ENCODE measurements at places on chromosomes 5 and 9.

GRCh38 chr9:113581865-113582697 lies 118.6 kb downstream of the RGS3 start:
- peak; percentile 58 for DNase-seq

GRCh38 chr9:4837261-4838188 lies 44.8 kb downstream of the RCL1 start:
- DNase-seq: no peak

DNA sequence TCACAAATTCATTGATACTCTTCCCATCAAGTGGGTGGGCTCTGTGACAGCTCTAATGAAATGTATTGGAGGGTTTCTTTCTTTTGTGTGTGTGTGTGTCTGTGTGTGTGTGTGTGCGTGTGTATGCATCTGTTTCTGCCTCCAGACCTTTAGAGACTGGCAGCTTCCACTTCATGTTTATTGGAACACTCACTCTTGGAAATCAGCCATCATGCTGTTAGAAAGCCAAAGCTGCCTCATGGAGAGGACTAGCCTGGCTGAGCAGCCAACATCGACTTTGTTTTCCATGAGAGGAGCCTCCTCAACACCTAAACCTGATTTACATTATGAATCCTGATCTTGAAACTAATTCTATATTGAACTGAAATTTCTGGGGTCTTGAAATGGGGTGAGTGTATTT lies 128.5 kb upstream of the FAM174A start:
- no peak for DNase-seq

GRCh38 chr5:178078197-178079010 lies 34.9 kb upstream of the N4BP3 start:
- no peak for DNase-seq

- no peak for DNase-seq
Observed at GRCh38 chr9:98450496-98450895, 195.0 kb upstream of the TBC1D2 start.

- no peak for DNase-seq
Observed at GRCh38 chr5:108634617-108635288, 112.9 kb upstream of the FER start.

DNA sequence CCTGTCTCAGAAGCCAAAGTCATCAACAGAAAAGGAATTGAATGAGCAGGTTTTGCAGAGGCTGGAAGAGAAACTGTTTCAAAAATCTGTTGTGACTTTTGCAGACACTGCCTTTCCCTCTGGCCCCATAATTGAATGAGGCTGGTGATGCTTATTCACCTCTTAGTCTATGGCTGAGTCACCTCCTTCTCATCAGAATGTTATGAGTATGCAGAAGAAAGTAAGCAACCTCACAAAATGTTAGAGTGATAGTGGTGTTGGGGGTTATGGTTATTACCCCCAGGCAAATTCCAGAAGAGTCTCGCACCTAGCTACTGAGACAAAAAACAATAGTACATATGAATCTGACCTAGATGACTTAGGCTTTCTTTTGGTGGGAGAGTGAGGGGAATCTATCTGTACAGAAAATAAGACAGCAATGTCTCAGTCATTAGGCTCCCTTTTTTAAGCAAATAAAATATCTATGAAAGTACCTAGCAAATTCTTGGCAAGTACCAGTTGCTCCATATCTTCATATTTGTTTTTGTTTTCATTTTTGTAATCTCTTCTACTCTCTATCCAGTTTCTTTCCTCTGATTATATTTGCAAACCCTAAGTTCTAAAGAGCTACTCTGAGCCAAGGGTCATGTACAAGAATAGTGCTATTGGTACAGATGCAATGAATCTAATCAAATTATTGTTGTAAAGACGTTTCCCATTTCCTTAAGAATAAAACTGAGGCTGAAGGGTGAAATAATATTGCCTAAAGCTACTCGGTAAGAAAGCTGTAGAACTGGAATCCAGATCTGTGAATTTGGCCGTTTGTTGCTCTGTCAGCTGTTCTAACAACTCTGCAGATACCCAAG lies 498.1 kb upstream of the TNC start:
- no peak for DNase-seq

GRCh38 chr5:131953969-131954368 lies 8.5 kb upstream of the MEIKIN start:
- DNase-seq: no peak

DNA sequence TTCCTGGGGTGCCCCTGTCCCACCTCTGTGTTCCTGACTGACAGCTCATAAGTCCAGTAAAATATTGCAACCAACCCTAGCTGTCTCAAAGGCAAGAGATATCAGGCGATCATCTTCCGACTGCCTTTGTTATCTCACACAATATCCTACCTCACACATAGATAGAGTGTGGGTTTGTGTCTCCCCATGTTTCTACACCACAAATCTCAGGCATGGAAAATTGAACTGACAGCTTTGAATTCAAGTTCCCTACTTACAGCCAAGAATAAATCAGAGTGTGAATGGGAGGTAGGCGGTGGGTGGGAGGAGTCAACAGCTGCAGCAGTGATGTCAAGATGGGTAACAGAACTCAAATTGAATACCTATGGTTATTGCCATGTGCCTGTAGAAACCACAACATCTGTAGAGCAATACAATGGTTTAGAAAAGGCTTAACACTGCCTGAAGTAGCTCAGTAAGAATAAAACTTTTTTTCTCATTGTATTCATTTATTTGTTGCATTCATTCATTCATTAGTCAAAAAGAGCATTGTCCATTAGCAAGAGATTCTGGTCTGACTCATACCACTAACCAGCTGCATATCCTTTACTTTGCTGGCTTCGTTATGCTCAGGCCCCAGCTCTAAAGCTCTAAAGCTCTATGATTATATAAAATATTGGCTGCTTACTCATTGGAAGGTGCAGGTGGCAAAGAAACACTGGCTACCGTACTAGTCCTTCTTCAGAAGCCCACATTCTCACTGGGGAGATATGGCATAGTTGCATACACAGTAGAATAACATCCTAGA lies 108.2 kb upstream of the DMAC1 start:
- DNase-seq: no peak

DNA sequence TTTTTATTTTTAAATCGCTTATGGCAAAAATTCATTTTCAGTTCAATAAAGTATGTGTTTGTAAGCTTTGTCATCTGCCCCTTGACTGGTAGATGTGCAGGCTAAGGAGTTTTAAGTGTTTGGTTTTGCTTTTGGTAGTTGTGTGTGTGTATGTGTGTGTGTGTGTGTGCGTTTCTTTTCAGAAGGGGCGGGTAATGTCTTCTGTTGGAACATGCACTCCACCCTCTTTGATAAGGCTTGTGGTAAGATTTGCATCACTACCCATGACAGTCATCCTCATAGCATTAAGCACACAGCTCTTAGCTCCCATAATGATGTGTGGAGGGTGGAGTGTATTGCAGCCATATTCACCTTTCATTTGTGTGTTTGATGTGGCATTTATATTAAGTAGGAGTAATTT lies 92.1 kb upstream of the FSD1L start:
- DNase-seq: no peak

GRCh38 chr5:132979367-132979940 lies 16.0 kb upstream of the AFF4 start:
- no peak for DNase-seq

DNA sequence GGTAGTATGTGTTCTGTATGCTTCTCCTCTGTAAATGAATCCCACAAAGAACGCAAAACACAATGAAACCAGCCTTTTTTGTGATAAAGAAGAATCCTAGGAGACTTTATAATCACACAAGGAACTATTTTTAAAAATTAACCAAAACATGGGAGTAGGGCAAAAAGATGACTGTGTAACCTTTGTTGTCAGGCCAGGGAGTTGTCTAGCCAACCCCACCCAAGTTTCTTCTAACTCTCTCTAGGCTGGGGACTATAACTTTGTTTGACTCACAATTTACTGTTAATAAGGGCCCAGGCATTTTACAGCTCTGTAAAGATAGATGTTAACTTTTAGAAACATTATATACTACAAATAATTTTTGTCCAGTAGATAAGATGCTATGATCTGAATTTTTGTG lies 176.1 kb downstream of the ADAMTS12 start:
- no peak for DNase-seq

DNA sequence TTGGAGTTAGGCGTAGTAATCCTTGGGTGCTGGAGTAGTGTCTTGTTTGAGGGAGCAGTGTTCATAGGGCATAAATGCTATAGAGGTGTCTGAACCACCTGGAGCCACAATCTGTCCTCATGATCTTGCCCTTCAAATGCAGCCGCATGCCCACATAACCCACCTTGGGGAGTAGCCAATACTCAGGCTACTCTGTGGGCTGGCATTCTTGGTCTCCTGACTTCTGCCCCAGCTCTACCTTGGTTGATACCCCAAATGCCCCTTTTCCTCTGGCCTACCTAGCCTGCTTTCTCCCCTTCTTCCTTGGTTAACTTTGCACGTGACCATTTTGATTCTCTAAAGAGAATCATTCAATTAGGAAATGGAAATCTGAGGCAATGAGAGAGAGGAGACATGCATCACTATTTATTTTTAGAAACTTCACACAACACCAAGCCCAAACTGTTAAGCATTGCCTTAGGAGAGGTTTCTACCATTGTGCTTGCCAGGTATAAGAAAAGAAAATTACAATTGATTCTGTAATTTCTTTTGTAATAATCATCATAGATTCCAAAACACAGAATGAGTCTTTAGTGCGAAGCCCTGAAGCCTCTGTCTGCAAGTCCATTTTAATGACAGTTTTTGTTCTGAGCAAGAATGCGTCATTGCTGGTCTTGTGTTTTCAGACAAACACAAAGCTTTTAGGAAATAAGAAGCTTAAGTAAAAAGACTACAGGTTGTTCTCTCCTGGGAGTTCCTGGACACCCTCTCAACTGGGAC lies 135.2 kb downstream of the C9orf152 start:
- DNase-seq: no peak

DNA sequence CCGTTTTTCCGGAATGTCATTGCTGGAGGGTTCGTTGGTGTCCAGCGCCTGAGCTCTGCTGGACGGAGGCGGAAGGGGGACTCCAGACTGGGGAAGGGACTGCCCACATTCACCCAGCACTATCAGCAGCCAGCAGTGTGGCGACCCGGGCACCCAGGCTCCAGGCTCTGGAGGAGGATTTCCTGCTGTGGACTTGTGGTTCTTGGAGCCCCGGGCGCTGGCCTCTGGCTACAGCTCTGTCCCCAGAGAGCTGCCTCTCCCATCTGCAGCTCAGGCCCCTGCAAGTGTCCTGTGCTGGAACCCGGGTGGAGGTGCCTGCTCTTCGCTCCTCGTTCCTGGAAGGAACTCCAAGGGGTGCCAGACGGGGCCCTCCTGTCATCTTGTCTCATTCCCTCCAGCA lies 152.6 kb downstream of the RGS3 start:
- DNase-seq: no peak

DNA sequence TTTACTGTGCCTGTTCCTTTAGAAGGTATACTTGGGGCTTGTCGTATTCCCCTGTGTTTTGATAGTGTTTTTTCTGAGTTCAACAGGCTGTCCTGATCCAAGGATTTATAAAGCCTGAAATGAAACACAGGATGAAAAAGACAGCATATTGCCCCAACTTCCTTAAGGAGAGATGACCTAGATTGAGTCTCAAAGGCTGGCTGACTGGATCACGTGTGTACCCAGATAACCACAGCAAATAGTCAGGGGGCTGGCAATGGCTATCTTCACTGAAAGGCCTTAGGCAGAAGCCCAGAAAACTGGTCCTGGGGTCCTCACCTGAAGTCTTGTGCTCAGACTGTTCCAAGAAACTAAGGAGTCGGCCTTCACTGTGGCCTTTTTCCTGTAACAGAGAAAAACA lies 7.7 kb upstream of the HK3 start:
- no peak for DNase-seq

DNA sequence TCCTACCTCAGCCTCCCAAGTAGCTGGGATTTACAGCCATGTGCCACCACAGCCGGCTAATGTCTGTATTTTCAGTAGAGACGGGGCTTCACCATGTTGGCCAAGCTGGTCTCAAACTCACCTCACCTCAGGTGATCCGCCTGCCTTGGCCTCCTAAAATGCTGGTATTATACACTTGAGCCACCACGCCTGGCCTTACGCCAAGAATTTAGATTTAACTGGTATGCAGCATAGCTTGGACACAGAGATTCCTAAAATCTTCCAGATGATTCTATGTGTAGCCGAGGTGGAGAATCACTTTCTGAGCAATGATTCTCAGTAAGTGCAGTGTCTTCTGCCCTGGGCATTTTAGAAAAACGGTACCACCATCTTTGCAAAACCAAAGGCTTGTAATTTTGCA lies 74.1 kb downstream of the HABP4 start:
- DNase-seq: no peak

GRCh38 chr9:131968632-131969031 lies 111.0 kb downstream of the MED27 start:
- no peak for DNase-seq

- no peak for DNase-seq
Observed at GRCh38 chr5:168415401-168415800, 70.9 kb upstream of the RARS1 start.

- DNase-seq: no peak
Observed at GRCh38 chr5:140262839-140263238, 40.1 kb downstream of the PFDN1 start.

GRCh38 chr5:143016777-143017516 lies 246.8 kb downstream of the ARHGAP26 start:
- DNase-seq: peak; percentile 47

DNA sequence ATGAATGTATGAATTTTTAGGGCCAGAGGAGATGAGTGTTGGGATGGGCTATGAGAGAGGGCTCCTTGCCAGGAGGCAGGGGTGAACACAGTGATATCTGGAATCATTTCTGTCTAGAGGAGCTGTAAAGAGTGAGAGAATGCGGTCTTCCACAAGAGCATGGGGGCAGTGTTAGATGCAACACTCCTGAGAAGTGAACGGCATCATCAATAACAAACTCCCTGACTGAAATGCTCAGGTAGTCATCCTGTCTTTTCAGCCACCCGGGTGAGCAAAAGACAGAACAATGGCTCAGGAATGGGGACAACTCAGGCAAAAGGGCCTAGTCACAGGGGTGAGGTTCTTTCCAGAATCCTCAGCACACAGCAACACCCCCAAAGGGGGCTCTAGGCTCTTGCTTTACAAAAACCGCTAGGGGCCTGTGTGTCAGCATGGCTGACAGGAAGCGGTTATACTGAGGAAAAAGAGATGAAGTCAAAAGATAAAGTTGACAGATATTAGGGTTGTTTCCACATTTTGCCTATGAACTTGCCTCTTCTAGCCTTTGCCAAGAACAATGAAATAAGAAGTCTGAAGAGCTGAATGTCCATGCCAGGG lies 104.6 kb upstream of the LRRTM2 start:
- DNase-seq: no peak

GRCh38 chr5:7376871-7377270 lies 19.1 kb upstream of the ADCY2 start:
- DNase-seq: no peak

DNA sequence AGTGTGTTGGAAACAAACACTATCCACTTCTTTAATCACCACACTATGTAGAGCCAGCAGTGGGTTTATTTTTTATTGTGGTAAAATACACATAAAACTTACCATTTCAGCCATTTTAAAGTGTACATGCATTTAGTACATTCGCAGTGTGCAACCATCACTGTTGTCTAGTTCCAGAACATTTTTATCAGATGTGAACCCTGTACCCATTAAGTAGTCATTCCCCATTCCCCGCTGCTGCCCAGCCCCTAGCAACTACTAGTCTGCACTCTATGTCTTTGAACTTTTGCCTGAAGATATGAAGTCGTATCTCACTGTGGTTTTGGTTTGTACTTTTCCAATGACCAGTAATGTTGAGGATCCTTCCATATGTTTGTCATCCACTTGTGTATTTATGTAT lies 30.2 kb upstream of the F2R start:
- DNase-seq: no peak

GRCh38 chr5:133251296-133252132 lies 199.7 kb downstream of the HSPA4 start:
- DNase-seq: no peak
